ENCODE measurements at places on chromosomes 5 and 9. TPM values are rescaled to one million over a fixed set of nuclear protein-coding genes. Genes with fewer than 3 reads are reported as not detected.

DNA sequence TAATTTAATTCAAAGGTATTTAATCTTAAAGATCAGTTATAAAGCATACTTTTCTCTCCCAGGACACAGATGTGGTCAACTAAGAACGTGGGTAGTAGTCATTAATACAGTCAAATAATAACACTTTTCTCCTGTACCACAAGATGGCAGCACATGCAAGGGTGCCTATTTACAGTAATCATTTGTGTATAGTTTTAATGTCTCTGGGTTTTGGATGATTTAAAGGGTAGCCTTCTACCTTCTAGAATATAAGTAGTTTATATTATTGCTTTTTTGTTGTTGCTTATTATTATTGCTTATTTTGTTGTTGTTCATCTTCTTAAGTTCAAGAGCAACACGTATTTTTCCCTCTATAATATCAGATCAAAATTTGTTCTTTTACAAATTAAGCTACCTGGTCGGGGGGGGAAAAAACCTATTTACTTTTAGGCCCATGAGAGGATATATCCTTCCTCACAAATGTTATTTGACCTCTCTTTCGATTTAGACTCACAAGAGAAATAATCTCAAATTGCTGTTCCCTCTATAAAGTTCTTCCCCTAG, 59.6 kb upstream of the SLC27A6 start:
- DNase-seq: peak; percentile 54

The TMEM174 gene
- not detected for polyA plus RNA-seq

DNA sequence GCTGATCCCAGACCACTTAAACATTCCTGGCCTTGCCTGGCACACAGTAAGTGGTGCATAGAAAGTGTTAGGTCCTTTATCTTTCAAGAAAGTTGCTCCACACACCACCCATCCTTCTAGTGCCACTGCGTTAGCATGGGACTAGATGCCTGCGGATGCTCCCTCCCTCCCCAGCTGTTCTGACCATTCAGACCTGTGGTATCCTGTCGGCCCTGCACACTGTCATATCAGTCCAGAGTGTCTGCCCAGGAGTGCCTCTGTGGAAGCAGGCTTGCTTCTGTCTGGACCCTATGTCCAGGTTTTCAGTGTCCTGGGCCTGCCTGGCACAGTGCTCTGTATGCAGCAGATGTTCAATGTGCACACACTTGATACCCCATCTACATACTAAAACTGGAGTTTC, 38.3 kb upstream of the SMU1 start:
- DNase-seq: peak; percentile 0

The LRRC19 gene
- not detected for polyA plus RNA-seq

- no peak for DNase-seq
Observed at GRCh38 chr5:1959725-1960581, 77.2 kb upstream of the IRX4 start.

DNA sequence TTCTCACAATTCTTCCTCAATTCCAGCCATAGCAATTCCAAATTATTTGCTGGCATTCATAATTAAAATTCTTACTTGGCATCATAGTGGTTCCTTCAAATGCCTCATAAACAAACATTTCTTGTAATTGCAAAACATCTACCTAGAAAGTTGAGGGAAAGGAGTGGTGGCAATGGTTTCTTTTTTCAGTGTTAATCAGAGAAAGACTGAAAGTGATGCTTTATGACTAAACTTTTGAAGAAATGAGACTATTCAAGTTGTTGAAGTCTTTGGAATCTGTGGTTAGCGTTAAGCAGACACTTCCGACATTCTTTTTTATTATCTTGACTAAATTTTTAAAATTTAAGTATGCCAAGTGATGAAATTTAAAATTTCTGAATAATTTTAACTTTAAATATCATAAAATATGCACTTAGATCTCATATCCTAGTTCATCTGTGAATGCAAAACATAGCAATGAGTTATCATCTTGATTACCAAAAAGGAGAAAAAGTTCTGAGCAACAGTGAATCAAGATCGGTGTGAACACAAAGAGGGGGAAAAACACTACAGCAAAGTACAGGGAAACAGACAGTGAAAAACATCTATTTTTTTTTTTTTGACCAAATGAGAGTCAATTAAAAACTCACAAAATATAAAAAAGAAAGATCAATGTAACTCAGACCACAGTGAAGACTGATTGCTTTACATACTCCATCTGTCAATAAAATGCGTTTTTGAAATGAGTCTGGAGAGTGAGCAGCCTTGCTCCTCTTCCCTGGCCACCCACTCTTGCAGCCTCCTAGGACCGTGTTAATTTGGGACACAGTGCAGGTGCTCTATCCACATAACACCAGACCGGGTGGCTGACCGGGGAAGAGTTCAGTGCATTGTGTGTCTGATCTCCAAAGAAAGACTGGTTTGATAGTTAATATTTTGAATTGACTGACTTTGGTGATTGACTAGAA, 20.6 kb upstream of the IL7R start:
- DNase-seq: no peak

DNA sequence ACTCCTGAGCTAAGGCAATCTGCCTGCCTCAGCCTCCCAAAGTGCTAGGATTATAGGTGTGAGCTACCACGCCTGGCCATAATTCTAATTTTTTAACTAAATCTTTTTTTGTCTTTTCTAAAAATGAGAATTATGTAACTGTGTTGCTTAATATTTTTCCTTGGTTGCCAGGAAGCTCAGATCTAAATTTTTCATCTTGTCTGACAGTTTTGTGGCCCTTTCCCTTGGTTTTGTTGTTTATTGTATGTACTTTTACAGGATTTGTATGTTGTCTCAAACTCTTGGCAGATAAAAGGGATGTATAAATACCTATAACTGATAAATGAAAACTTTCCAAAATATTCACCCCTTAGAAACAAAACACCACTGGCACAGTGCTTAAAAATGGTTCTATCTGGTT, 88.2 kb upstream of the KLF9 start:
- no peak for DNase-seq

The BARHL1 gene
- polyA plus RNA-seq: not detected
